Chondrocyte (in vitro differentiated cells): ENCODE measurements at places on chromosomes 3 and 15. TPM values are rescaled to one million over a fixed set of nuclear protein-coding genes. Genes with fewer than 3 reads are reported as not detected.
A peak's percentile ranks its signal among the peaks of the same experiment; 100 is the strongest.

GRCh38 chr3:181613813-181614212, 97.9 kb upstream of the SOX2 start:
- no peak for DNase-seq
- H3K36me3 ChIP-seq: no peaks in the 10 kb centered on the region
- H3K4me3 ChIP-seq: no peak overlapping the region
- H3K27me3 ChIP-seq: peaks cover 3% of the 10 kb centered on the region
- H3K27ac ChIP-seq: no peak overlapping the region
- H3K4me1 ChIP-seq: no peaks in the 10 kb centered on the region

PLS1 gene
- 2.0 to 2.5 TPM (median 2.4 TPM) in 3 replicates for total RNA-seq

NXPE3 gene
- 20.3 to 27.1 TPM (median 20.4 TPM) in 3 replicates for total RNA-seq

GRCh38 chr3:133944181-133944580, 48.5 kb upstream of the RAB6B start:
- peaks cover 2% of the 10 kb centered on the region for H3K27me3 ChIP-seq
- DNase-seq: peak; percentile 18
- no peaks in the 10 kb centered on the region for H3K36me3 ChIP-seq
- no peak overlapping the region for H3K4me3 ChIP-seq

CLSTN2 gene
- total RNA-seq: 63.7 to 92.7 TPM (median 65.0 TPM) in 3 replicates

GRCh38 chr3:128226186-128226725, 73.0 kb downstream of the EEFSEC start:
- no peak overlapping the region for H3K4me3 ChIP-seq
- no peaks in the 10 kb centered on the region for H3K27me3 ChIP-seq
- DNase-seq: no peak

DNA sequence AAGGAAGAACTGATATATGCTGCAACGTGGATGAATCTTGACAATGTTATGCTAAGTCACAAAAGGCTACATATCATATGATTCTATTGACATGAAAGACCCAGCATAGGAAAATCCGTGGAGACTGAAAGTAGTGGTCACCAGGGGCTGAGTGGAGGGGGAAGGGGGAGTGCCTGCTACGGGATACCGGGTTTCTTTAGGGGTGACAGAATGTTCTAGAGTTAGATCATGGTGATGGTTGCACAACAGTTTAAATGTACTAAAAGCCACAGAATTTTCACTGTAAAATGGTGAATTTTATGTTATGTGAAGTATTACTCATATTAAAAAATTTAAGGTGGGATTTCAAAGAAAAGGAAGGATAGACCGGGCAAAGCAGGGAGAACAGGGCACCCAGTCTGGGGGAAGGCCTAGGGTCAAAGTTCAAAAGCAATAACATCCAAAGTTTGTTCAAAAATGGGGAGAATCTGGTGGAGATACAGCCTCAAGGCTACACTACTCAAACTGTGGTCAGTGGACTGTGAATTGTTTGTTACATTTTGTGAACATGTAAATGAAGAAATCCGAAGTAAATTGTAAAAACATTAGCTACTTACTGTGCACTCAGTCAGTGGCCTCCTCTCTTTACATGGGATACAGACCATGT, 74.2 kb upstream of the FNDC3B start:
- peak overlapping the region; percentile 19 for H3K27ac ChIP-seq
- DNase-seq: no peak
- H3K4me1 ChIP-seq: peaks cover 38% of the 10 kb centered on the region
- peaks cover 1% of the 10 kb centered on the region for H3K36me3 ChIP-seq
- no peak overlapping the region for H3K4me3 ChIP-seq

CAMP gene
- not detected in 3 replicates for total RNA-seq

DNA sequence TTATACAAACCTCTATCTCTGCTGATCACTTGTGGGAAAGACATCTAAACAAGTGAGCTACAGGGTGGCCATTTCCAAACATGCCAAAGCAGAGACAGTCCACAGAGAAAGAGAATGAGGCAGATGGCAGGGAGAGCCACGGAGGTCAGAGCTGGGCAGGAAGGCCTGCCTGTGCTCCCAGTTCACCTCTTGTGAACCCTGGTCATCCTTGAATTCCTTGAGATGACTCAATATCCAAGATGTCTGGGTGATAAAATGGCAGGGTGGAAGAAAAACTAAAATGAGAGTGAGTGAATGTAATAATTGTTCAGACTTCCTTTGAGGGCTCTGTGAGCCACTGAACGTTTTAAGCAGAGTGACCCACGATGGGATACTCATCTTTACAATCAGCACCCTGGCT, 104.8 kb downstream of the PLCH1 start:
- H3K4me1 ChIP-seq: no peaks in the 10 kb centered on the region
- H3K27ac ChIP-seq: no peak overlapping the region

- no peak overlapping the region for H3K27ac ChIP-seq
- no peak overlapping the region for H3K4me3 ChIP-seq
- no peaks in the 10 kb centered on the region for H3K4me1 ChIP-seq
- H3K27me3 ChIP-seq: peaks cover 12% of the 10 kb centered on the region
Observed at GRCh38 chr3:75192146-75192616, 471.9 kb upstream of the FRG2C start.
